ENCODE measurements at places on chromosomes 5 and 9.

- no peak for DNase-seq
Observed at GRCh38 chr5:97751540-97751939, 568.5 kb upstream of the RIOK2 start.

GRCh38 chr9:29816954-29817703, 2243.8 kb upstream of the C9orf72 start:
- no peak for DNase-seq

DNA sequence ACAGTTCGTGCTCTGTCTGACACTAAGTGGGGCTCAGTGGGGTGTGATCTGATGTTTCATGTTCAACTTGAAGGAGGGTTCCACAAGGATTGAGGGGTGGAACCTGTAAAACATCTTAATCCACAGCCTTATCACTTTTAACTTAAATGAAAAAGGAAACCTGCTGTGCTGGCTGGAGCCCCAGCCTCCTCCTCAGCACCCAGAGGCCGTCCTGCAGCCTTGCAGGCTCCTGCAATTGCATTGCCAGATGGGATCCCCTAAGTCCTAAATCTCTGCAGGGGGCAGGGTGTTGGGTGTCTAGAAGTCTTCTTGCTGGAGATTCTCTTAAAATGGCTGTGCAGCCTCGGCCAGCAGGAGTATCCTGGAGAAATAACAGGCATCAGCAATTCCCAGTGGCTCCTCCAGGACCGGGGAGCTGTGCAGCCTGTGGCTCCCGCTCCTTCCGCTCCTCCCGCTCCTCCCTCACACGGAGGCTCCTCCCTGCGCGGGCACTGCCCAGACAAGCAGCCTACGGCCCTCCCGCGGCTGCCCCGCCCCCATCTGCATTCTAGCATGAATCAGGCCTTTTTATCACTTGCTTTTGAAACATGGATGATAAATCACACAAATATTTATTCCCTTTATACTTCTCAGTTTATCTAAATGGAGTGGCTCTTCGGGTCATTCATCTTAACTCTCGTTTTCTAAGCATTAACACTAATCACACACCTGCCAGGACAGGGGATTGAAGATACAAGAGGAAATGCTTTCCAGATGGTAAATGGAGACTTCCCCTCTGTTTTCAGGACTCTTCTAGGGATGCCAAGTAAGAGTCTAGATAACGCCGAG, 131.0 kb downstream of the ADAMTS16 start:
- DNase-seq, result peak; percentile 88

GRCh38 chr9:12818431-12819000, 43.7 kb downstream of the LURAP1L start:
- peak; percentile 15 for DNase-seq

DNA sequence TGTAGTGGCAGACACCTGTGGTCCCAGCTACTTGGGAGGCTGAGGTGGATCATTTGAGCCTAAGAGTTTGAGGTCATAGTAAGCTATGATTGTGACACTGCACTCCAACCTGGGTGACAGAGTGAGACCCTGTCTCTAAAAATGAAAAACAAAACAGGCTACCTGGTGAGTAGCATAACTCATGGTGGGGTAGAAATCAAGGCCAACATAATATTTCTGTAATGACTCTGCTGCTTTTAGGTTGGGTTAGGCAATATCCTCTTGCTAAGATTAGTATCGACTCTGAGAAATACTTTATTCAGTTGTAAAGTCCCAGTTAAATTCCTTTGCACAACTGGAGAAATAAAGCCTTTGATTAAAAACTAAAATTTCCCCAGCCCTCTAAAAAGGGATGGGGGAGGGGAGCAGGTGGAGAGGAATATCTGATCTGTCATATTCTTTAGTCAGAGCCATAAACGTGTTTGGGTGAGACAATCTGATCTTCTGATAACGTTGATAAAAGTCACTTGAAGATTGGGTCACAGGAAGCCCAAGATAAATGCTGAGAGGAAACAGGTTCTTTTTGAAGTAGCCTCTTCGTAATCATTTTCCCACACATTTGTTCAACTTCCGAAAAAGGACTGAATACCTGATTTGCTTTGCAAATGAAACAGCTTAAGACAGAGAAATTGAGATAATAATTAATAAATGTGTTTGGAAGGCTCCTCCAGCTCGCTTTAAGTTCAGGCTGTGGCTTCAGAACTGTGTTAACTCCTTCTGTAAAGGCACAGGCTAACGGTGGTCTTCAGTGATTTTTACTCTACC, 14.9 kb downstream of the IL4 start:
- no peak for DNase-seq

- DNase-seq, result no peak
Observed at GRCh38 chr9:132703336-132703735, 33.1 kb downstream of the GTF3C4 start.

- DNase-seq, result no peak
Observed at GRCh38 chr9:110124439-110124838, 83.5 kb downstream of the C9orf152 start.

DNA sequence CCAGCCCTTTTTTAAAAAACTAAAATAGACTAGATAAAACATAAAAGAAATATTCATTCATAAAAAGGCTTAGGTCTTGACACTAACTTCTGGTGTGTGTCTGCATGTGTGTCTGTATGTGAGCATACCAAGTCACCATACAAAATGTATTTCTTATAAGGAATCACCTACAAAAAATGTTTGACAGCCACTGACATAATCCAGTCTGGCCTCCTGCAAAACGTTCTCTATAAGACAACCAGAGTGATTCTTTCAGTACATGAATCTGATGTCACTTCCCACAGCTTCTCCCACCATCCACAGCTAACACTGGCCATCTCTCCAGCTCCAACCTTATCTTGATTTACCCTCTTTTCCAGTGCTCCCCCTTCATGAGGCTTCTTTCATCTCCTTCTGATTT, 192.3 kb downstream of the TLE1 start:
- no peak for DNase-seq

DNA sequence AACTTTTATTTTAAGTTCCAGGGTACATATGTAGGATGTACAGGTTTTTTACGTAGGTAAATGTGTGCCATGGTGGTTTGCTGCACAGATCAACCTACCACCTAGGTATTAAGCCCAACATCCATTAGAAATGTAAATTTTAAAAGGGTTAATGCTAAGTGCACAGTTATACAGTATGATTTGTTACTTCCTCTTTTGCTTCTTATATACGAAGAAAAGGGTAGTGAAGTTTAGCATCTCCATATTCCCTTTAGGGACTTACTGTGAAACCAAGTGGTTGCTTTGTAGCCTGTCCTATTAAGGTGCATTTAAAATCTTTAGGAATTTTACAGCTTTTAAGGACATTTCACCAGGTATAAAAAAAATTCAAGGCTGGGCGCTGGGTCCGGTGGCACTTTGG, 46.4 kb downstream of the RBM27 start:
- DNase-seq, result no peak

DNA sequence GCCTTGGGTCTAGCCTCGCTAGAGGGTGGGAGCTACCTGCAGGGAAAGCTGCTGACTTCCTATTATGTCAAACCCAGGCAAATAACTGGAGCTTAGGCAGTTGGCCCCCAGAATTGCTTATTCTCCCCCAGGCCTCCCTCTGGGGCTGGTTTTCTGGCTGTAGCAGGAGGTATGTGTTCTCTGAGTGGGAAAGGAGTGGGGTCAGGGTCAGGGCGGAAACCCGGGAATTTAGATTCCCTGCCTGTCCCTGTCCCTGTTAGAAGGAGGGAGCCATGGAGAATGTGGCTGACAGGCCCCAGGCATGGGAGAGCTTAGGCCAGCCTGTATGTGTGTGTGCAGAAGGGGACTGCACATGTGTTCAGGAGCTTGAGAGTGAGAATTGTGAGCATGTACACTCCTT, 13.6 kb upstream of the CXXC5 start:
- DNase-seq, result no peak

DNA sequence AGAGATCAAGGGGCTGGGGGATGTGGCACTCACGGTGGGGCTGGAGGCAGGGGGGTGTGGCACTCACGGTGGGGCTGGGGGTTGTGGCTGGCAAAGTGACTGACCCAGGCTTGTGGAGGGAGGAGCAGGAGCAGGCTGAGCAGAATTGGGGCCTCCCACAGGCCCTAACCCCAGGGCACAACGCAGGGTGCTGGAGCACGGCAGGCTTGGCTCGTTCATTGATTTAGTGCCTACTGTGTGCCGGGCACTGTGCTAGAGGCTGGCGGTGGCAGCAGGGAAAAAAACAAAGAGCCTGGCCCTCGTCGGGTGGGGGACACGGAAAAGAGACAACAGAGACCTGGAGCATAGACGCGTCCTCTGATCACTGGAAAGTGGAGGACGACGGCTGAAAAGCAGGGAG, 80.9 kb downstream of the HMCN2 start:
- DNase-seq, result no peak

GRCh38 chr5:116626272-116626723, 51.7 kb upstream of the SEMA6A start:
- DNase-seq, result no peak

DNA sequence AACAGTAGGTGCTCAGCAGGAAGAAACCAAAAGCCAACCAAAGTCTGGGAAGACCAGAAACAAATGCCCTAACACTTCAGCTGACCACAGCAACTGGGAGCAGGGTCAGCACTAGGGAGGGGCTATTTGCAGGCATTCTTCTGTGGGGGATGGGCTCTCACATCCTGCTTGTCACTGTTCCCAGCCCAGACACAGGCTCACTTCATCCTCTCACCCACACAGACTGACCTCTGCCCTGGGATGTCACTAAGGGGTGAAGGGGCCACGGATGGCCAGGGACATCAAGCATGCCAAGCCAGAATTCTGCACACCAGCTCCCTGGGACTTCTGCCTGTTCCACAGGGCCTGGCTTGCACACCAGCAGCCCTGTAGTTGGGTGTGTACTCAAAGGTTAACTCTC, 28.7 kb downstream of the GFRA3 start:
- DNase-seq, result no peak

GRCh38 chr9:119559056-119559455, 189.8 kb upstream of the BRINP1 start:
- DNase-seq, result no peak

- DNase-seq, result no peak
Observed at GRCh38 chr9:96596601-96597111, 23.0 kb downstream of the CDC14B start.

- DNase-seq, result no peak
Observed at GRCh38 chr9:78053627-78054026, 22.0 kb upstream of the GNAQ start.

DNA sequence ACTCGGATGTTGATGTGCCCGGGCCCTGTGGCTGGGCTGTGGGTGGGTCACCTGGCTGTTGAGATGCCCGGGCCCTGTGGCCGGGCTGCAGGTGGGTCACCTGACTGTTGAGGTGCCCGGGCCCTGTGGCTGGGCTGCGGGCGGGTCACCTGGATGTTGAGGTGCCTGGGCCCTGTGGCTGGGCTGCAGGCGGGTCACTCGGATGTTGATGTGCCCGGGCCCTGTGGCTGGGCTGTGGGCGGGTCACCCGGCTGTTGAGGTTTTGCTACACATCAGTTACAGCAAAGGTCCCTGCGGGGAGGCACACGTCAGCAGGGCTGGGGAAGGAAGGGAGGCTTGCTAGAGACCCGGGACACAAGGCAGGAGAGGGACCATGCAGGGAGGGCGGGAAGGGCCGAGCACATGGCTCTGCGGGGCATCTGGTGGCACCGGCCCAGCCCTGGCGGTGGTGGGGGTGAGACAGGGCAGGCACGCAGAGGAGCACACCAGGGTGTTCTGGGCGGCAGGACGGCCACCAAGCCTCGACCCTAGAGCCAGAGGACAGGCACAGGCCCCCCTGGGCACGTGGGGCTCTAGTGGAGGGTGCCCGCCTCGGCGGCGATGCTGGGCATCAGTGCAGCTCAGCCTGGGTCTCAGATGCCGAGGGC, 35.4 kb downstream of the PNPLA7 start:
- DNase-seq, result no peak

DNA sequence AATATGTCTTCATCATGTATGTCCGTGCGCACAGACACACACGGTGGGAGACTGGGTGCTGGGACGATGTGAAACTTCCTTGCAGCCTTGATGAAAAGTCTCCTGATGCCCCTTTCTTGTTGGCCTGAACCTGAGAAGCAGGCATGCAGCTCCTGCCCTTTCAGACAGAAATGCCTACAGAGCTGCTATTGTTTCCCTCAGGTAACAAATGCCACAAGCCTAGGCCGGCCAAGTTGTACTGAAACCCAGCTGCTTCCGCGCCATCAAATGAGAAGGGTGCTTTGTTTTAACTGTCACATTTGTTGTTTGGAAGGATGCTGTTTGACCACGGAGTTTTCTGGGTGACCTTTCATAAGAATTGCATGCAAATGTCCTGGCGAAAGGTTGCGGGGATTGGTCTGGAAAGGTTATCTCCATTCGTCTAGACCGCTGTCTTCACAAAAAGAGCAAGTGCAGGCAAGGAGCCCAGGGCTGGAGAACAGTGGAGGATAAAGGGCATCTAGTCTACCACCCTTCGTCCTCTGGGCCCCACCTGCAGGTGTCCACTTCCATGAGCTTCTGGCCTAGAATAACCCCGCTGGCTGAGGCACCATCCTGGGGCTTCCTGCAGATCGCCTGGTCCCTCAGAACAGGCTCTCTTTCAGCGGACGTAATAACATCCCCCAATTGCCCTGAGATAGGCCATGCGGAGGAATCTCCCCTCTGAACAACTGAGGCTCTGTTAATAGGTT, 197.2 kb downstream of the SEMA6A start:
- DNase-seq, result no peak

DNA sequence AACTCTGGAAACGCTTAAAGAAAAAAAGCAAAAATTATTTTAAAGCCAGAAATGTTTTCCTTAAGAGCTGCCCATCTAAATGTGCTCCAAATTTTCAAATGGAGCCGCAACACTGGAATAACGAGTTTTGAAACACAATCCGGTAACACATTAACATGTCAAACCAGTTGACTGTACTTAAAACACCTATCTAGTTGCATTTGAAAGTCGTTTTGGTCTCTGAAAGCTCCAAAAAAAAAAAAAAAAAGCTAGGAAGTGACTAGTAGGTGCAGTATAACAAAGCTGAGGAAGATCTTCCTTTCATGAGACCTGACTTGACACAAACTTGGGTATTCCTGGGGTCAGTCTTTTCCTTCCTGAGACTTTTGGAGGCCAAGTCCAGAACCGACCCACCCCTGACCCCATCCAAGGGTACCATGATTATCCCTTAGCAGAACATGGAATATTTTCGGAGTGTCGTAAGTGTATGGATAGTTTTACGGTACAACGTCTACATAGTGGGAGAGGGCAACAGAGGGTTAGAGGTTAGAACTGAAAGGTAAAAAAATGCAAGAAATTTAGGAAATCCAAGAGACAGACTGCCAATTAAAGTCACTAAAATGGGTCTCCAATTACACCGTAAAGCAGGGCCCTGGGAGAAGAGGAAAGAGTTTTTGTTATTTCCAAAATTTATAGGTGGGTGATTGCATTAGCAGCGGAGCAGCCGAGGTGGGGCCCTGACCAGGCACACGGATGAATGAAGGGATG, 812 bp downstream of the CETN3 start:
- DNase-seq, result no peak

GRCh38 chr9:25876248-25876647, 198.0 kb upstream of the TUSC1 start:
- no peak for DNase-seq
